ENCODE measurements at places on chromosomes 4 and X. TPM values are rescaled to one million over a fixed set of nuclear protein-coding genes. Genes with fewer than 3 reads are reported as not detected.

TRPC3 gene
- 1.7 TPM for total RNA-seq

CD38 gene
- not detected for total RNA-seq

CXorf66 gene
- not detected for total RNA-seq

GNRHR gene
- total RNA-seq: not detected

TREX2 gene
- 1.9 TPM for total RNA-seq

MAGEA2B gene
- total RNA-seq: not detected

ITM2A gene
- total RNA-seq: 0.55 TPM

PCDH7 gene
- 81.9 TPM for total RNA-seq

CFI gene
- total RNA-seq: 3.0 TPM
